ENCODE measurements at places on chromosomes 12 and 14.

- DNase-seq, result no peak
These were observed 55.7 kb downstream of the WDR20 start for GRCh38 chr14:102195446-102195845.

- DNase-seq, result no peak
These were observed 416 bp downstream of the GALNT8 start for GRCh38 chr12:4720637-4720995.

GRCh38 chr12:130952171-130952954, 1.3 kb upstream of the ADGRD1 start:
- no peak for DNase-seq

DNA sequence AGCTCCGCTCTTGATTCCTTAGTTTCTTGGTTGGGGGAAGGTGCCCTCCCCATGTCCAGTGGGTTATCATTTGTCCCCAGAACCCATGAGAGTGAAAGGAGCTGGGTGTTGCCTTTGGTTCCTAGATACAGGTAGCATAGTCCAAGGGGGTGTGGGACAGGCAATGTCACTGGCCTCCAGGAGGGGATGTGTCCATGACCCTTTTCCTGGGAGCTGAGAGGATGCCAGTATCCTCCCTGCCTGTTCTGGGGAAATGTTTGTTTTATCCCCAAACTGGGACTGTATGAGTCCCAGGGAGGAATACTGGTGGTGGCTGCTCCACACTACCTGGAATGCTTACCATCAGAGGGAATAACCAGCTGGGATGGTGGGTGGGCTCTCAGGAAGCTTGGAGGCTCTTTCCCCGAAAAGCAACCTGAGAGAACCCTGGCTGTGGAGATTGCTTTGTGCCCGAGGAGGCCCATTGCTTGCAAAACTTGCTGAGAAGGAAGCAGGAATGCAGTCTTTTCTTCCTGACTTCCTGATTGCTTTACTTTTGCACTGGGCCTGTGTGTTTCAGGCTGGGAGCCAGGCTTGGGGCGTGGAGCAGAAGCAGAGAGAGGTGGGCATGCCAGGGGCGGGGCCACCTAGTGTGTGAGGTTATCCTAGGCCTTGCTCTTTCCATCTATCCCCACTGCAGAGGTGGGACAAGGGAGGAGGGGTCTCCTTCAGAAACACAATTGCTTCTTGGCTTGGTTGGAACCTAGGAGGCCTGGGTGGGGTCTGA, 715 bp upstream of the SLC10A1 start:
- DNase-seq, result no peak

DNA sequence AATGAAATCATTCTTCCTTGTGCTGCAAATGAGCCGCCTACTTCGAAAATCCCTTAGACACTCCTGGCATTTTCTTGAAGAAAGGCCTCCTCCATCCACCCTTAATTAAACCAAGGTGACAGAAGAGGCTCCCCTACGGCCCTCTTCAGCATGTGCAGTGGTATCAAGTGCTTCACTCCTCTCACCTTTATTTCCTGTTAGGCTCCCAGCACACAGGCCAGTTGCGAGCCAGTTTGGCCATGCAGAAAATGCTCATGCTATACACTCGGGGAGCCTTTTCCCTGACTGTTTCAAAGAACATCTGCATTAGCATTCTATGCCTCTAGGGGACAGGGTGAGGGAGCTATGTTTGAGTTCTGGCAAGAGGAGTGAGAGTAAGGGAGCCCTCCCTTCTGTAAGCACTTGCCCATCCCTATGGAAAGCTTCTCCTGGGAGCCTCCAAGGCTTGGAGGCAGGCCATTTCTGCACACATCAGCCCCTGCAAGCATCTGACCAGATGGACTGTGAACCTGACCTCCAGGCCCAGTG, 291.5 kb downstream of the RPS29 start:
- DNase-seq, result no peak

- DNase-seq, result no peak
These were observed 136.1 kb downstream of the ASCL1 start for GRCh38 chr12:103093499-103094106.

- no peak for DNase-seq
These were observed 59.7 kb downstream of the RCOR1 start for GRCh38 chr14:102652194-102652593.

- no peak for DNase-seq
These were observed 1400.0 kb upstream of the FLRT2 start for GRCh38 chr14:84129941-84130340.

DNA sequence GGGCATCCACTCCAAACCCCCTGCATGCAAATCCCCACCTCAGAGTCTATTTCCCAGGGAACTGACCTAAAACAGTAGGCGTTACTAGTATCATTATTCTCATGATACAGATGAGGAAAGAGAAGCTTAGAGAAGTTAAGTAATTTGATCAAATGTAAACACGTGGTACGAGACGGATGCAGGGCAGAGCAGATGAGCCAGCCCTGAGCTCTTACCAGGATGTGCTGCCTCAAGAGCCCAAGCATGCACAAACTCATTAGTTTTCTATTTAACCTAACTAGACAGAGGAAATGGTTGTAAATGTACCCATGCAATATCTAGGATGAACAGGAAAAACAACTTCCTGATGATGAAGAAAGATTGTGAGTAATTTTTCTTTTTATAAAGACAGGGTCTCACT, 173.3 kb upstream of the RASSF8 start:
- no peak for DNase-seq

DNA sequence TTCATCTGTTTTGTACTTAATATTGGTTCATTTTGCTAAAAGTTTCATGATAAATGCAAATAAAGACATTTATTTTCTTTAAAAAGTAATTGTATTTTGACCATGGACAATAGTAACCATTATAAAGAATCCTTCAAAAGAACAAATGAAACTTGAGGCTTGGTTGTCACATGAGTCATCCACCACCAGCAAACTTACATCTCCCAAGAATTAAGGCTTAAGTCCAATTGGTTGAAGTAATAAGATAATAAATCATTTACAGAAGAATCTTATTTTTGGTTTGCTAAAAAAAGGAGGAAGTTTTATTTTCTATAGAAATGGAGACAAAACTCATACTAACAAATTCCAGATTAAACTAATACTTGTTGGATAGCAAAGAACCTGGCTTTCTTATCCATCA, 84.8 kb upstream of the KITLG start:
- DNase-seq, result no peak

GRCh38 chr14:30296931-30297405, 262.0 kb upstream of the G2E3 start:
- DNase-seq, result no peak

DNA sequence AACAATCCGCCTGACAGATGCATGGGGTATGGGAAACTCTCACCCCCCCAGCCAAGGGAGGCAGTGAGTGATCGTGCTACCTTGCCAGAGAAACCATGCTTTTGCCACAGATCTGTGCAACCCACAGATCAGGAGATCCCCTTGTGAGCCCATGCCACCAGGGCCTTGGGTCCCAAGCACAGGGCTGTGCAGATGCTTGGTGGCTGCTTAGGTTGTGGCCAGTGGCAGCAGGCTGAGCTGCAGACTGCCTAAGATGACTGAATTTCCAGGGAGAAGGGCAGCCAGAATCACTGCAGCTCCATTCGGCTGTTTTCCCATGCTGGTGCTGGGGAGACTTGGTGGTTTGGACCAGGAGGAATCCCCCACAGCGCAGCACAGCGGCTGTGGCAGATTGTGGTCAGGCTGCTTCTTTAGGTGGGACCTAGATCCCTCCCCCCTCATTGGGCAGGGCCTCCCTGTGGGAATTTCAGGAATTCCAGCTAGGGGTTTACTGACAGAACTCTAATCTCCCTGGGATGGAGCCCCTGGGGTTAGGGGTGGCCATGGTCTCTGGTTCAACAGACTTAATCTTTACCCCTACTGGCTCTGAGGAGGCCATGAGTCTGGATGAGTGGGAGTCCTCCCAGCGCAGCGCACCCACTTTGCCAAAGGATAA, 264.6 kb upstream of the DAAM1 start:
- no peak for DNase-seq

DNA sequence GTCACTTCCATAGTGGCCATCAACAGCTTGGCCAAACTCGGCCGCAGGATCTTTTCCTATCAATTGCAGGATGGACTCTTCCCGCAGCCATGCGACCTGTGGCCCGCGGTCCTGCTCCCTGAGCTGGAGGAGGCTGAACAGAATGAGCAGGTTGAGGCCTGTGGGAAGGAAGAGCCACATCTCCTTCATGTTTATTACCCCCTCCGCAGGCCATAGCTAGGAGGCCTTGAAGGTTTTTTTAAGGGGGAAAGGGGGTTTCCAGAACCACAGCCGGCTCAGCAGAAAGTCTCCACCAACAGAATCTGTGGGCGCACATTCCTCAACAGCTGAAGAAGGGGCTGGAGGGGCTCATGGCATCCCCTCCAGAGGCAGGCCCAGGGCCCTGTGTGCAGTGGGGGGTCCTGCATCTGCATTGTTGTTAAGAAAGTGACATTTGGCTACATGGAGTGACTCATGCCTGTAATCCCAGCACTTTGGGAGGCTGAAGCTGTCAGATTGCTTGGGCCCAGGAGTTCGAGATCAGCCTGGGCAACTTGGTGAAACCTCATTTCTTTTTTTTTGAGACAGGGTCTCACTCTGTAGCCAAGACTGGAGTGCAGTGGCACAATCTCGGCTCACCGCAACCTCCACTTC, 25.2 kb upstream of the PPP1R13B start:
- no peak for DNase-seq

DNA sequence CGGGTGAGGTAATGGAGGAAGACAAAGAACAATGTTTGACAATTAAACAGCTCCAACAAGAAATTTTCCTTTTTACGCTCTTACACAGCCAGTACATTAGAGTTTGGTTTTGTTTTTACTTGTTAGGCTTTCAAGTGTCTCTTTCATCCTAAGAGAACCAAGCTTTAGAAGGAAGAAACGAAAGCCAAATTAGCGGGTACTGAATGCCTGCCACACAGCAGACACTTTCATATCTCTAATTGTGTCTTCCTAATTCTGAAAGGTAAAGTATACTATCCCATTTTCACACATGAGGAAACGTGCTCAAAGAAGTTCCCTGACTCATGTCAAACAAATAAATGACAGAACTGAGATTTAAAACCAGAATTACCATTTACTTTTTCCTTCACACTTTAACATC, 65.0 kb downstream of the CDK17 start:
- no peak for DNase-seq

GRCh38 chr14:36580856-36581831, 1.3 kb downstream of the NKX2-8 start:
- DNase-seq, result no peak

DNA sequence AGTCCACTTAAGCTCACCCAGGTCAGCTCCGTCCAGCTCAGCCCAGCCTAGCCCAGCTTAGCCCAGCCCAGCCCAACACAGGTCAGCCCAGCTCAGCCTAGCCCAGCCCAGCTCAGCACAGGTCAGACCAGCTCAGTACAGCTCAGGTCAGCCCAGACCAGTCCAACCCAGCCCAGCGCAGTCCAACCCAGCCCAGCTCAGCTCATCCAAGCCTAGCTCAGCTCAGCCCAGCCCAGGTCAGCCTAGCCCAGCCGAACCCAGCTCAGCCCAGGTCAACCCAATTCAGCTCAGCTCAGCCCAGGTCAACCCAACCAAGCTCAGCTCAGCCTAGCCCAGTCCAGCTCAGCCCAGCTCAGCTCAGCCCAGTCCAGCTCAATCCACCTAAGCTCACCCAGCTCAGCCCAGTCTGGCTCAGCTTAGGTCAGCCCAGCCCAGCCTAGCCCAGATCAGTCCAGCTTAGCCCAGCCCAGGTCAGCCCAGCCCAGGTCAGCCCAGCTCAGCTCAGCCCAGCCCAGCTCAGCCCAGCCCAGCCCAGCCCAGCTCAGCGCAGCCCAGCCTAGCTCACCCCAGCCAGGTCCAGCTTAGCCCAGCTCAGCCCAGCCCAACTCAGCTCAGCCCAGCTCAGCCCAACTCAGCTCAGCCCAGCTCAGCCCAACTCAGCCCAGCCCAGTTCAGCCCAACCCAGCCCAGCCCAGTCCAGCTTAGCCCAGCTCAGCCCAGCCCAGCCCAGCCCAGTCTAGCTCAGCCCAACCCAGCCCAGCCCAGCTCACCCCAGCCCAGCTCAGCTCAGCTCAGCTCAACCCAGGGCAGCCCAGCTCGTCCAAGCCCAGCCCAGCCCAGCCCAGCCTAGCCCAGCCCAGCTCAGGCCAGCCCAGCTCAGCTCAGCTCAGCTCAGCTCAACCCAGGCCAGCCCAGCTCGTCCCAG, 184.0 kb downstream of the TMEM121 start:
- DNase-seq, result no peak

- no peak for DNase-seq
These were observed 74.9 kb downstream of the TESC start for GRCh38 chr12:117023998-117024960.

- no peak for DNase-seq
These were observed 104.0 kb upstream of the CCND2 start for GRCh38 chr12:4169531-4169930.

- DNase-seq, result no peak
These were observed 17.0 kb upstream of the DICER1 start for GRCh38 chr14:95174184-95174792.

DNA sequence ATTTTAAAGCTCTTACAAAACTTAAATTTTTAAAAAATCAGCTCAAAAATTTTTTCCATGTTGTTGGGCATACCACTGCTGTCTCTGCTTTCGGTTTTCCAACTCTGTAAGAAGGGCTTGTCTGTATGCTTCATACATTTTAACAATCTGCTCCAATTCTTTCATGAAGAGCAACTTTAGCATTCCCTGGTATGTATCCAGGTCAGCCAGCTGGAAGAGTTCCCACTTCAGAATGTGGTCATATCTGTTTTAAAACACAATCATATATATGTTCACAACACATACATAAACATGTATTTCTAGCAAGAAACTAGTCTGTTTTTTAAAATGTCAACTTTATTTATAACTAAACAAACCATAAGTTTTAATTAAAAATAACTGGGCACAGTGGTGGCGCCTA, 33.0 kb downstream of the SAV1 start:
- DNase-seq, result no peak

DNA sequence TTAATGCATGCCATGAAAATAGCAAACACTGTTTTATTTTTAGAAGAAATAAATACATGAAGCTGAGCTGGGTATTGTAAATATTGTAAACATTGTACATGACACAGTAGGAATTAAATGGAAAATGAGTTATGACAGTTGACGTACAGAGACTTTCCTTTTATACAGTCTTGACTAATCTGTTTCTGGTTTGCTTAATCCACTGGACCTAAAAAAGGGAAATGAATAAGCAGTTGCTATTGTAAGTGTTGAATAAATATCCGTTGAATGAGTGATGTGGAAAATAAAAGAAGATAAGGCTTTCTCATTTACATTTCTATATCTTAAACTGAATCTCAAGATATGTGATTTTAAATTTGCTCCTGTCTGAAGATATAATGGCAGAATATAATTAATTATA, 15.0 kb downstream of the PMCH start:
- DNase-seq, result no peak

GRCh38 chr12:501722-502447, 42.1 kb downstream of the B4GALNT3 start:
- DNase-seq, result no peak

GRCh38 chr14:37580146-37580545, 14.9 kb downstream of the FOXA1 start:
- no peak for DNase-seq

Data from NCI-H187 treated with DMSO at 0.1 percent for 48 hours (cell line).